Suprapubic skin (tissue), 4 donors: ENCODE measurements at places on chromosomes 11 and 22. TPM values are rescaled to one million over a fixed set of nuclear protein-coding genes. Genes with fewer than 3 reads are reported as not detected.
A peak's percentile ranks its signal among the peaks of the same experiment; 100 is the strongest.

The HEPN1 gene
- not detected for total RNA-seq

The WBP2NL gene
- 9.5 TPM for total RNA-seq

GRCh38 chr22:19845054-19845722, 9.5 kb downstream of the GNB1L start:
- DNase-seq = no peak

DNA sequence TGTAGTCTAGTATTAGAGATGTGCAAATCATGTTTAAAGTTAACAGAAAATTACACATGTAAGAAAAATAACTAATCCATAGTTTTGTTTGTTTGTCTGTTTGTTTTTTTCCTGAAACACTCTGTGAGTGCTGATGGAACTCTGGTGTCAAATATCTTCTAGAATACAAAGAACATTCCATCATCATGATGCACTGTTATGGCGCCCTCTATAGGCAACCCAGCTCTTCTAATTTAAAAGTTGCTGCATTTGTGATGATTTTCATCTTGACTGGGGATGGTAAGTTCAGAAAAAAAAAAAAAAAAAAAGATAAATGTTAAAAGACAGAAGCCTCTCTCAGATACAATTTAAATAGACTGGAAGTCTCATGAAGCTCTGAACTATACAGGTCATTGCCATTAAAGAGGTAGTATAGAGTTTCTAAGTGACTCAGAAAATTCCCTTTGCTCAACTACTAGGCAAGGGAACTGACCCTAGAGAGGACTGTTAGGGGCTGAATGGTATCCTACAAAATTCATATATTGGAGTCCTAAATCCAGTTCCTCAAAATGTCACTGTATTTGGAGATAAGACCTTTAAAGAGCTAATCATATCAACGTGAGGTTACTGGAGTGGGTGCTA, 597.2 kb upstream of the ANO3 start:
- DNase-seq = no peak

- no peak for DNase-seq
These were observed 25.5 kb downstream of the PAAF1 start for GRCh38 chr11:73902303-73902702.

GRCh38 chr11:75815345-75816168, 547 bp downstream of the UVRAG start:
- DNase-seq = peak; percentile 71

GRCh38 chr22:37137903-37138665, 11.6 kb downstream of the IL2RB start:
- no peak for DNase-seq

DNA sequence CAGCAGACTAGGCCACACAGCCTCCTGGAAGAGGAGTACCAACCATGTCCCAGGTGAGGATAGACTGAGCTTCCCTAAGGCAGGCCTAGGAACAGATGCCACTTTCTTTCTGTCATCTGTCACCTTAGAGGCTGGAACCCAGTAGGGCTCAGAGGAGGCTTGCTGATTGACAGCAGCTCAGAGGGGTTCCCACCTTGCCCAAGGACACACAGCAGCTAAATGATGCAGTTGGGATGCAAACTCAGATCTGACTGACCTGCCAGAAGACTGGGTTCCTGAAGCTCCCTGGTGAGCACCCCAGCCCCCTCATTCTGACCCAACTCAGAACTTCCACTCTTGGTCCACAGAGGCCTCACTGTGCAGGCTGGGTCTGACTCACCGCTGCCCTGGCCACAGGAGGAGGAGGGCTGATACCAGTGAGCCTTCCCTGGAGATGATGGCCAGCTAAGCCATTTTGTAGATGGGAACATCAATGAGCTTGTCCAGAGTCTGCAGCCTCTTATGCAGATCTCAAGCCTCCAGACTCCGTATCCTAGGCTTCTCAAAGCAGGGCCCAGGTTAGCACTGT, 14.0 kb downstream of the CAPN5 start:
- DNase-seq = no peak

DNA sequence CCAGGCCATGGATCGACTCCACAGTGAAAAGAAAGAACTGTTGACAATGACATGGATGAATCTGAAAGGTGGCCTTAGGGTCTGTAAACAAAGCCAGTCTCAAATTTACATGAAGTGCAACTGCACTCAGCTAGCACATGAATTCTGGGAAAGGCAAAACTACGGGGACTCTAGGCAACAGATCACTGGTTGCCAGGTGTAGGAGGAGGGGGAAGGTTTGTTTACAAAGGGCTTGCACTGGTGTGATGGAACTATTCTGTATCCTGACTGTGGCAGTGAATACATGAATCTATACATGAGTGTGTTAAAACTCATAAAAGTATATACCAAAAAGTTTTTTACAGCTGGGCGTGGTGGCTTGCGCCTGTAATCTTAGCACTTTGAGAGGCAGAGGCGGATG, 27.3 kb downstream of the ALX4 start:
- DNase-seq = no peak

- no peak for DNase-seq
These were observed 370.0 kb downstream of the TBC1D22A start for GRCh38 chr22:47132428-47132825.

- no peak for DNase-seq
These were observed 61.1 kb downstream of the QSER1 start for GRCh38 chr11:32953700-32954099.

DNA sequence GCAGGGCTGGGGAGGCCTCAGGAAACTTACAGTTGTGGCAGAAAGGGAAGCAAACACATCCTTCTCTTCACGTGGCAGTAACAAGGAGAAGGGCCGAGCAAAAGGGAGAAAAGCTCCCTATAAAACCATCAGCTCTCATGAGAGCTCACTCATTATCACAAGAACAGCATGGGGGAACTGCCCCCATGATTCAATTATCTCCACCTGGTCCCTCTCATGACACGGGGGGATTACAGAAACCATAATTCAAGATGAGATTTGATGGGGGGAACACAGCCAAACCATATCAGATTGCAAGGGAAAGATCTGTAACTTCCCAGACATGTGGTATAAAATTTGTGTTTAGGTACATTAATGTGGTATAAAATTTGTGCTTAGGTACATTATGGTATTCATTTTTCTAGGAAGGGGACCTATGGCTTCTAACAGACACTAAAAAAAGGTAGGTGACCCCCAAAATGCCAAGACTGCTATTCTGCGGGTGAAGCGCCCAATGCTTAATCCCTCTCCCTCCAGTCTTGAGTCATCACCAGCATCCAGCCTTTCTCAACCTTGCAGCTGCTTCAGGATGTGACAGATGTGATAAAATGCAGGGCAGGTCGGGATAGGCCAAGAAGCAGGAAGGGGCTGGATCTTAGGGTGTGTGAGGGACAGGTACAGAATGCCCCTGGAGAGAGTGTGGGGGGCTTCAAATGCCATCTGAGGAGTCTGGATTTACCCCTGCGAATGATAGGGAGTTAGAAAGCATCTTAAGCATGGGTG, 57.7 kb upstream of the AMPD3 start:
- no peak for DNase-seq

DNA sequence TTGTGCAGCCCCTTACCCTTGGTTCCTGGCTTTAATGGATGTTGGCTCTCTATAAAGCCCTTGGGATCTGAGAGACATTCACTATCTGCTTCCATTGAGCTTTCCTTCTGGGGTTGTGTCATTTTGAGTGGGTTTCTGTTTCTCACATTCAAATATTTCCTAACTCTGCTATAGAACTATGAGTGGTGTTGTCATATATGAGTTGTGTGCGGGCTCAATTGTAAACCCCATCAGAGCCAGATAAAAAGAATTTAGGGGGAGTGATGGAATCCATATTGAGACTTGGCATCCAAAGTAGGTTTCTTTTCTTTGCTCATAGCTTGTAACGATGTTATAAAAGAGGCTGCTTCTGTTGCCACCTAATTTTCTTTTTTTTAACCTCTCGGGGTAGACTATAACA, 41.8 kb upstream of the SPON1 start:
- DNase-seq = no peak
